Left renal cortex interstitium (tissue), 4 donors: ENCODE measurements at places on chromosomes 3 and 15. TPM values are rescaled to one million over a fixed set of nuclear protein-coding genes. Genes with fewer than 3 reads are reported as not detected.

- DNase-seq = no peak
Observed at GRCh38 chr3:195558602-195559001, 15.5 kb upstream of the PPP1R2 start.

C3orf18 gene
- 15.4 TPM for polyA plus RNA-seq

DNA sequence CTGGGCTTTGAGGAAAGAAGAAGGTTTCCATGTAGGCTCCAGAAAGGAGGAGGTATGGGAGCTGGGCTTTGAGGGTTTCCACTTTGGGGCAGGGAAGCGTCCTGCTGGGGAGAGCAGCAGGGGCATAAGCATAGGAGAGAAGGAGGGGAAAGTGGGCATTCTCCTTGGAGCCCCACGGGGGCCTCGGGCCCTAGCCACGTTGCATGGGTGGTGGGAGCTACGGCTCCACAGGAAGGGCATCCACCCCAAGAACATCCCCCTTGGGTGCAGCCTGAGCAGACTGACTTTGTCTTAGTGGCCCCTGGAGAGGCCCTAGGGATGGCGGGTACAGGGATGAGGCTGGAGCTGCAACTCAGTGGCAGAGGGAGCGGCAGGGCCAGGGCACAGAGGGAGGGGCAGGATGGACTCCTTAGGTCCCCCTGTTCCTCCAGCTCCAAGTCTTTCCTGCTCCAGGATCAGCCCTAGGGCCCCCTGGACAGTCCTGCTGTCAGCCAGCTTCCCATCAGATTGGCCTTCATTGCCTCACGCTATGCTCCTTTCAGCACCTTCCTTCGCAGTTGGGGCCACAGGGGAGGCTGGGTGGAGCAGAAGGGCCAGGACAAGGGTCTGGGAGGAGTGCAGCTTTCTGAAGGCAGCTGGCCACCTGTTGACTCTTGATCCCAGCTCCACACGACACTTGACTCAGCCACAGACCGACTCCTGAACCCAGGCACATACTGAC lies 22.9 kb downstream of the PRR20G start:
- no peak for DNase-seq

- no peak for DNase-seq
Observed at GRCh38 chr15:52783929-52784798, 6.0 kb downstream of the ONECUT1 start.

- no peak for DNase-seq
Observed at GRCh38 chr3:7270731-7271130, 409.8 kb downstream of the GRM7 start.

ACOX2 gene
- 37.6 TPM for polyA plus RNA-seq

GRCh38 chr3:154018100-154018696 lies 103.0 kb upstream of the ARHGEF26 start:
- DNase-seq = no peak

SCAANT1 gene
- polyA plus RNA-seq = not detected

CHRM5 gene
- 0.44 TPM for polyA plus RNA-seq
